ENCODE measurements at places on chromosomes 1 and 21.

GRCh38 chr1:205441318-205441633 is 14.6 kb downstream of the BLACAT1 start:
- DNase-seq: no peak

GRCh38 chr1:59143811-59144210 is 153.1 kb upstream of the FGGY start:
- DNase-seq: no peak

DNA sequence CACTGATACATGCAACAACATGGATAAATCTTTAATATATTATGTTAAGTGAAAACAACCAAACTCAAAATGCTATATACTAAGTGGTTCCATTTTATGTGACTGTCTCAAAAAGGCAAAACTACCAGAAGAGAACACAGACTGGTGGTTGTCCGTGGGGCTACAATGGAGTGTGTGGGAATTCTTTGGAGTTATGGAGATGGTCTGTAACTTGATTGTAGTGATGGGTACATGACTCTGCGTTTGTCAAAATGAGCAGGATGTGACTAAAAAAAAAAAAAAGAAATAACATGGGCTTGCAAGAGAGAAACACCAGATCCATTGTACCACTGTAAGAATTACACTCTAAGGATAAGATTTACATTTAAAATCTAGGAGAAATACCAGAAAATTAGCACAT is 52.2 kb upstream of the KIAA1614 start:
- DNase-seq: no peak

GRCh38 chr1:24190983-24191461 is 3.9 kb upstream of the IFNLR1 start:
- DNase-seq: no peak

DNA sequence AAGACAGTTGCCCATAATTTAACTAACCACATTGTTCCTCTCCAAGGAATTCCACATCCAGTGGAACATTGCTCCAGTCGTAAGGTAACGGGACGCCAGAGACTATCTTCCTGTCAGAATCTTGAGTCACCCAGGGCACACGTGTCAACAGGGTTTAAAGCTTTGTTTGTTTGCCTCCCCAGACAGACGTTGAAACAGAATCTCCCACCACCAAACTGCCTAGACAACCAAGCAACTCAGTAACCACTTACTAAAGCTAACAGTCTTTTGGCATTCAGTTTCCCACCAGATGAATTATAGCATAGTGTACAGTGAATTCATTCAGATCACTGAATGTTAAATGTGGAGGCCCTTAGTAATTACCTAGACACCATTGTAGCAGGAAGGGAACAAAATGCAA is 439.5 kb downstream of the PLPP3 start:
- DNase-seq: no peak

DNA sequence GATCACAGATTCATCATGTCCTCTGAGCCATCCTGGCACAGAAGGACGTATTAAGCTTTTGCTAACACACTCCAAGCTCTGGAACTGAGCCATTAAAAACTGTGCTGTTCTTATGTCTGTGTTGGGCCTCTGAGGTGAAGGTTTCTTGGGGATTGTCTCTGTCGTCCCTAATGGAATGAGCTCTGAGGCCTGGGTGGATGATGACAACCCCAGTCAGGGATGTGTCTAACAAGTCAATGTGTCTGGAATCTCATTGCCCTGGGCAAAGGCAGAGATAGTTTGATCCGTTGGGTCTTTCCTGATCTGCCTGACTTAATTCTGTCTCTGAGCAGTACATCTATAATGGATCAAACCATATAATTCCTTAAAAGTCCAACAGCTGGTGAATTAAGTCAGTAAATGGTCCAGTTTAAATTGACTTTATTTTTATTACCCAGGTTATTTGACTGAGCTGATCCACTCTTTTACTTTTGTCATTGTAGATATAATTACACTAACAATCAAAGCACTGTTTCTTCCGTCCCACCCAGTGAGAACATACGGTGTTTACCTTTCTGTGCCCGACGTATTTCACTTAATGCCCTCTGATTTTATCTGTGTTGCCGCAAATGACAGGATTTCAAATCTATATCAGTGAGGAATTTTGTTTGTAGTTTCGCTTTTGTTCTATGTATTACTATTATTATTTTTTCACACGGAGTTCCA is 38.8 kb upstream of the OR2B11 start:
- no peak for DNase-seq

GRCh38 chr1:12014141-12014991 is 4.9 kb upstream of the MIIP start:
- DNase-seq: no peak

DNA sequence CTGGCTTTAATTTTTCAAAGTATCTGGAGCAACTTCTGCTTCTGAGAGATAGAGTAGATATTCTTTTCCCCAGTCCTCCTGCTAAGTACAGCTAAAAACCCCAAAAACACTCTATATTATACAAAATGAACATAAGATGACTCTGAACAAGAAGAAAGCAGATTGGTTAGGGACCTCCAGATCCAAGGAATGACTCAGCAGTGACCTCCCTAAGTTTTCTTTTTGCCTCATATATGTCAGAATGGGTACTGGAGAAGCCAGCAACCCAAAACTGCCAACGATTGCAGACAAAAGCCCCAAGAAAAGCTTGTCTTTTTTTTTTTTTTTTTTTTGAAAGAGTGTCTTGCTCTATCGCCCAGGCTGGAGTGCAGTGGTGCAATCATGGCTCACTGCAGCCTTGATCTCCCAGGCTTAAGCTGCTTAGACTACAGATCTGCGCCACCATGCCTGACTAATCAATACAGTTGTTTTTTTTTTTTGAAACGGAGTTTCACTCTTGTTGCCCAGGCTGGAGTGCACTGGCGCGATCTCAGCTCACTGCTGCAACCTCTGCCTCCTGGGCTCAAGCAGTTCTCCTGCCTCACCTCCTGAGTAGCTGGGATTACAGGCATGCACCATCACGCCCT is 22.7 kb downstream of the NDUFS5 start:
- DNase-seq: no peak

DNA sequence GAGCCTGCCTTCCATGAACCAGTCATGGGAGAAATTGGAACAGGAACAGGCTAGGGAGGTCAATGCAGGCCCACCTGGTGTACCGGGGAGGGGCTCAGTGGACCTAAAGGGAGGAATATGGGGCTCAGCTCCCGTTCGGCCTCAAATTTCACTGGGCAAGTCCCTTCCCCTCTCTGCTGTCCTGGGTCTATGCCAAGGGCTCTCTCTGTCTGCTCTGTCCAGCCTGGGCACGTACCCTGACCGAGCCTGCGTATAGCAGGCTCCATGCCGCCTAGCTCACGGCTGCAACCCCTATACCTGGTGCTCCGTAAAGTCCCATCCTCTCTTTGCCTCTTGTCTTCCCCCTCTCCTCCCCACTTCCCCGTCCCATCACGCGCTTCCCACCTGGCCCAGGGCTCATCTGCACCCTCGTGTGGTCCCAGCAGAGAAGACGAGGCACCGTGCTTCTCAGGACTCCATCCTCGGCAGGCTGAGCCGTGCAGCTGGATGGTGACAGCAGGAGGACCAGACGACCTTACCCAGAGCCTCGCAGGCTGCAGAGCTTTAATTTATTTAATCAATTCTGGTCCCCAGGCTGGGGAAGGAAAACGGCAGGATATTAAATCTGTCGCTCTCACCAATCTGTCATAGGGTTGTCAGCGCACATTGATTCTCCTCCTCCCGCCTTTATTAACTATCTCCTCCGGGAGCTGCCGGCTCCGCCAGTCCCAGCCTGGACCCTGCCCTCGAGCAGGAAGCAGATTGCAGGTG is 25.0 kb upstream of the DISP3 start:
- DNase-seq: no peak

DNA sequence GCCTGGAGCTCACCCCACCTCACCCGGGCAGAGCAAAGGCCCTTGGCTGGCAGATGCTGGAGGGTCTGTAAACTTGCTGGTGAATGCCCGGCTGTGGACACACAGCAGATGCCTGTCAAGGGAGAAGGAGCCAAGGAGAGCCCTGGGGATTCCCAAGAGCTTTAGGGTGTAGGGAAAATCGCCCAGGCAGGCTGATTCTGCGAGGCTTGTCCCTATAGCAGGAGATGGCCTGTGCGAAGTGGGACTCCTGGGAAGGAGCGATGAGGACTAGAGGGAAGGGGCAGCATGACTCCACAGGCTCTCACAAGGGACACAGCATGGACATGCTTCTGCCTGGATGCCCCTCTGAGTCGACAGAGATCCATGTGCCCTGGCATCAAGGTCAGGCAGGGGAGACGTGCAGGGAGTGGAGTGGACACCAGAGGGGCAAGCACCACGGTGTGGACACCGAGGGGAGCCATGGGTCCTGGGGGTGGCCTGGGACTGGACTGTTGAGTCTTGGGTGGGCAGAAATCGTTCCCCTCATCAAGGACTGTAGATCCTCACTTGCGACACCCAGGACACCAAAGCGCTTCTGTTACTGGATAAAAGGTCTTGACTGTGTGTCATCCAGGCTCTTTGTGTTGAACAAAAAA is 71.4 kb upstream of the ABCG1 start:
- no peak for DNase-seq
